Lung (tissue), 17 donors: ENCODE measurements at places on chromosomes 1 and 21. TPM values are rescaled to one million over a fixed set of nuclear protein-coding genes. Genes with fewer than 3 reads are reported as not detected.
A peak's percentile ranks its signal among the peaks of the same experiment; 100 is the strongest.

GRCh38 chr21:37220433-37220980 lies 46.6 kb downstream of the VPS26C start:
- H3K4me3 ChIP-seq: peak overlapping the region; percentile 56
- H3K27me3 ChIP-seq: no peaks in the 10 kb centered on the region
- H3K36me3 ChIP-seq: peaks cover 14% of the 10 kb centered on the region
- peak; percentile 61 for DNase-seq
- peak overlapping the region; percentile 80 for H3K27ac ChIP-seq

TFF2 gene
- total RNA-seq: not detected

ADCY10 gene
- not detected for total RNA-seq

LCE3E gene
- total RNA-seq: not detected

DNA sequence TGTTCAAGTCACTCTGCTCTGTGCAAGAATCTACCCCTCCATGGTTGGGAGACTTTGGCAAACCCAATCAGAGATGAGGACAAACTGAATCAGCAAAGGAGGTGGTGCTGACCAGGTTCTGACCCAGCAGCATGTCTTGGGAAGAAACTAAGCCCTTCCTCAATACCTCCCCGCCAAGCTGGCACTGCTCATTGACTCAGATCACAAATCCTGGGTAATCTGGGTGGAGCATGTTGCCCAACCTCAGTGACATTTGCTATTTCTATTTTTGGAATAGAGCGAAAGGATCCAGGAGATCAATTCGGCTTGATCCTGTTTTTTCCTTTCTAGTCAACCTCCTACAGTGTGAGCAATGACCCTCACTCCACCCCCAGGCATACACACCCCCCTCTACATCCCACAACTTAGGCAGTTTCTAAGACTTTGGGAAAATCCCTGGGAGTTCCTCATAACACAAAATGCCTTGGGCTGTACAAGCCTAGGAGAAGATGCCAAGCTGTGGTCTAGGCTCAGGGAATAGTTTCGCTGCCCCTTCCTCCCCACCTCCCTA lies 166.8 kb upstream of the KCNJ6 start:
- H3K4me3 ChIP-seq: no peak overlapping the region
- H3K27me3 ChIP-seq: no peaks in the 10 kb centered on the region
- no peak overlapping the region for H3K27ac ChIP-seq
- H3K36me3 ChIP-seq: no peaks in the 10 kb centered on the region
- no peak for DNase-seq

OR6F1 gene
- total RNA-seq: not detected

SIM2 gene
- not detected for total RNA-seq

NAV1 gene
- 38.6 TPM for total RNA-seq

SPOCD1 gene
- 0.51 TPM for total RNA-seq
